ENCODE measurements at places on chromosomes 13 and 19.

- no peak for DNase-seq
Measured at GRCh38 chr13:112986946-112987681, 18.1 kb downstream of the MCF2L start.

DNA sequence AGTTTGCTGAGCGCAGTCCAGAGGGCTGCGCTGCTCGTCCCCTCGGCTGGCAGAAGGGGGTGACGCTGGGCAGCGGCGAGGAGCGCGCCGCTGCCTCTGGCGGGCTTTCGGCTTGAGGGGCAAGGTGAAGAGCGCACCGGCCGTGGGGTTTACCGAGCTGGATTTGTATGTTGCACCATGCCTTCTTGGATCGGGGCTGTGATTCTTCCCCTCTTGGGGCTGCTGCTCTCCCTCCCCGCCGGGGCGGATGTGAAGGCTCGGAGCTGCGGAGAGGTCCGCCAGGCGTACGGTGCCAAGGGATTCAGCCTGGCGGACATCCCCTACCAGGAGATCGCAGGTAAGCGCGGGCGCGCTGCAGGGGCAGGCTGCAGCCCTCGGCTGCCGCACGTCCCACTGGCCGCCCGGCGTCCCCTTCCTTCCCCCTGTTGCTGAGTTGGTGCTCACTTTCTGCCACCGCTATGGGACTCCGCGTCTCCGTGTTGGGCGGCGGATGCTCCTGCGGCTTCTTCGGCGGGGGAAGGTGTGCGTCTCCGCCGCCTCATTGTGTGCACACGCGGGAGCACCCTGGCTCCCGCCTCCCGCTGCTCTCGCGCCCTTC lies 772 bp downstream of the GPC6 start:
- DNase-seq = no peak

- DNase-seq = no peak
Measured at GRCh38 chr19:49019242-49019932, 2.5 kb upstream of the LHB start.

GRCh38 chr13:97855570-97856303 lies 97.7 kb upstream of the IPO5 start:
- DNase-seq = no peak

DNA sequence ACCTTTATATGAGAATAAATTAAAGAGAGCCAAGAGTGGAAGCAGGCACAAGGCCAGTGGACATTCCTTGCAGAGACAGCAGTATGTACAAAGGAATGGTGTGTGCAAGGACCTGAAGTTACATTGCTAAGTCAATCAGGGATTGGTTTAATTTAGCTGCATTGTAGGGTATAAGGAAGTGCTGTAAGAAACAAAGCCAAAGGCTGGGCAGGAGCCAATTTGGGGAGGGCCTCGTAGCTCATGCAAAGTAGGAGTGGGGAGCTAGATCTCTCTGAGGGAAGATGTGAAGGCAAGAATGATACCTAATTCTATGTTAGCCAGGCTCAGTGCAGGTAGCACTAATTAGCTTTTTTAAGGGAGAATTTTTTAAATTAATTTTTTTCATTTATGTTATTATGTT lies 76.7 kb downstream of the SLAIN1 start:
- no peak for DNase-seq

GRCh38 chr13:80313668-80314256 lies 27.2 kb downstream of the SPRY2 start:
- no peak for DNase-seq
